ENCODE measurements at places on chromosomes 1 and 21.

GRCh38 chr1:118898712-118899111 lies 89.4 kb downstream of the TBX15 start:
- no peaks in the 10 kb centered on the region for H3K27me3 ChIP-seq
- H3K27ac ChIP-seq: no peak overlapping the region
- no peaks in the 10 kb centered on the region for H3K4me1 ChIP-seq
- no peak overlapping the region for H3K4me3 ChIP-seq
- no peak for DNase-seq

DNA sequence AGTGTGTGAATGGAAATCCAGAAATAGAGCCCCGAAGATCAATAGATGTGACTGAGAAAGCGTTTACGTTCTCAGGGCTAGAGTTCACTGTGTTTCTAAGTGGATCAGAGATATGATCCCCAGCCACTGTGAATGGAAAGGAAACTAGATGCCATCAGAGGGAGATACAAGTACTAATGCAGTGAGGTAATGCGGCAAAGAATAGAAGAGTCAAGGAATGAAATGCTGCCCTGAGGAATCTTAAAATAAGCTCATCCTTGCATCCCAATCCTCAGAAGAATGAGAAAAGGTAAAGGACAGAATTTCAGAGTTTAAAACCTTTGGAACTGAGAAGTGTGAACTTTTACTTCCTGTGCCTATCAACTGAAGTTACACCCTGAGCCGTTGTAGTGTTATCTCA lies 165.5 kb upstream of the ESRRG start:
- peaks cover 6% of the 10 kb centered on the region for H3K4me1 ChIP-seq
- no peak overlapping the region for H3K4me3 ChIP-seq
- no peaks in the 10 kb centered on the region for H3K27me3 ChIP-seq
- H3K27ac ChIP-seq: no peak overlapping the region

DNA sequence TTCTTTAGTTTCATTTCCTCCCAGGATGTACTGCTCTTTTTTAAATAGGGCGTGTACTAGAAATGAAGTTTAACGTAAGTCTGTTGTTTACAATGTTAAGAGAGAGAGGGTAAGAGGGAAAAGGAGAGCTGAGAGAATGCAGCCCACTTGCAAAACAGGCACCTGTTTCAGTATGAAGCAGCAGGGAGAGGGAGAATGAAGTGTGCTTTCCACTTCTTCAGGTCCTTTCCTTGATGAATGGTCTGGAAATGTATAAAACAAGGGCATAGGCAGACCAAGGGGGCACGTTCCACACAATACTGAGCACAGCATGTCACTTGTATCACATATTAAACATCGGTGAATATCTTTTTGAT lies 2.0 kb downstream of the KCNA3 start:
- H3K27me3 ChIP-seq: peaks cover 95% of the 10 kb centered on the region
- H3K4me3 ChIP-seq: no peak overlapping the region
- DNase-seq: no peak
- H3K36me3 ChIP-seq: no peaks in the 10 kb centered on the region

DNA sequence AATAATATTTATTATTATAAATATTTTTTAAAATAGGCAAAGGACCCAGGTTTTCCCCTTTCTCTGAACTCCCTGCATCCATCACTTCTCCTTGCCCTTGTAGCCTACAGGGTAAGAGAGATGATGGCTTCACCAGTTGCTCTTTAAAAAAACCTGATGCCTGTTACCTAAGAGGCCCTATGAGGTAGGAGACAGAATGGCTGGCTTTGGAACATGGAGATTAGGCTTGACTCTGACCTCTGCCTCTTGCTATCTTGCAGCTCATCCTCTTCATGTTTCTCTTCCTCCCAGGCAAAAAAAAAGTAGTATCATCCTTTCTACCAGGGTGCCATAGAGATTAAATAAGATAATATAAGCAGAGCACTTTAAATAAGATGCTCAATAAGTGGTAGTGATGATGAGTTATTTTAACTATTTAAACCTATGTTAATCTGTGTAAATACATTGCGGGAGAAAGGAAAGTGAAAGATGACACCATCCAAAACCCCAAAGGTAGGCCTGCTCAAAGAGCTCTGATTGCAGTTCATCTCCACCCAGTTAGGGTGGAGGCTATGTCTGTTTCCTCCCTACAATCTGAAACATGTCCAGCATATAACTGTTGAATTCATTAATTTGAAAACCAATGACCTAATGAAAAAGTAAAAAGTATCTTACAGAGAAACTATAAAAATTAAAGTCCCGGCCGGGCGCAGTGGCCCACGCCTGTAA lies 51.8 kb downstream of the RGS2 start:
- no peaks in the 10 kb centered on the region for H3K36me3 ChIP-seq
- H3K4me3 ChIP-seq: no peak overlapping the region
- no peaks in the 10 kb centered on the region for H3K27me3 ChIP-seq
- no peak overlapping the region for H3K27ac ChIP-seq

DNA sequence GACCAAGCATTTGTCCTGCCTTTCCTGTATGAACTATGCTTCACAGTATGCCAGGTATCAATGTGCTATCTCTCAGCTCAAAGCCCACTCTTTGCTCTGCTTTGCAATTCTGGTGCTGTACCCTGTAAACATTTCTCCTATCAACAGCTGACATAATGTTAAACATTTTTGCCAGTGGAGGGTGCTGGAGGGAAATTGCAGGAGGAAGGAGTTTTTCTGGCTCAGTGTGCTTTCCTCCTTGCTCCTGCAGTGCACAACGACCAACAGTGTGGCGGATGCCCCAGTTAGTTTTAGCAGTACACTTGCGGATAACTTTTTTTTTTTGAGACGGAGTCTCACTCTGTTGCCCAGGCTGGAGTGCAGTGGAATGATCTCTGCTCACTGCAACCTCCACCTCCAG lies 67.1 kb upstream of the PTGFRN start:
- no peak overlapping the region for H3K4me3 ChIP-seq
- H3K27ac ChIP-seq: no peak overlapping the region
- DNase-seq: no peak
